ENCODE measurements at places on chromosomes 16 and 17.

DNA sequence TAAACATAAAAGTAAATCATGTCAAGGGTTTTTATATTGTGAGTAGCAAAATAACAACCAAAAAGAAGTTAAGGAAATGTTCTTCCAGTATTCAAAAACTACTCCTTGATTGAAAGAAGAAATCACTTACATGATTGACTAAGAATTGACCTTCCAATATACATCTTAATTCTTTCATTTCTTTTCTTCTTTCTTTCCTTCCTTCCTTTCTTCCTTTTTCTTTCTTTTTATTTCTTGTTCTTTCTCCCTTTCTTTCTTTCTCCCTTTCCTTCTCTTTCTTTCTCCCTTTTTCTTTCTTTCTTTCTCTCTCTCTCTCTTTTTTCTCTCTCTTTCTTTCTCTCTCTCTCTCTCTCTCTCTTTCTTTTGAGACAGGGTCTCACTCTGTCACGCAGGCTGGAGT lies 60.7 kb upstream of the SOX9 start:
- no peak overlapping the region for H3K4me3 ChIP-seq
- DNase-seq, result no peak

DNA sequence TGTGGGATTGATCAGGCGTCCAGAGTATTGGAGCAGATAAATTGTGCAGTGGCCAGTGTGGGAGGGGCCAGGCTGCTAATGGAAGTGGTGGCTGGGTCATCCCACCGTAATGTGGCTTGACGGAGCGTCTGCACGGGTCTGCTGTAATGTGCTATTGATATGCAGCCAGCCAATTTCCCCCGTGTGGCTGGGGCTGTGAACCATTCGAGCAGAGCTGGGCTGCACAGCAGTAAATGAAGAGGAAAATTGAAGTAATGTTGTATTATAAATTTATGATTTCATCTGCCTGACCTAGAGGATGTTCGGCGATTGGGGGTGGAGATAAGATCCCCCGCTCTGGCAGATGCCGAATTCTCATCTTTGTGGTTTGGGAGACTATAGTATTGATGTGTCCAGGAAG lies 121.5 kb downstream of the CCDC182 start:
- peaks cover 12% of the 10 kb centered on the region for H3K36me3 ChIP-seq
- no peak for DNase-seq
- no peak overlapping the region for H3K27ac ChIP-seq
- H3K4me1 ChIP-seq, result no peaks in the 10 kb centered on the region

GRCh38 chr16:4749700-4750257 lies 15.4 kb downstream of the DNAAF8 start:
- H3K4me1 ChIP-seq, result no peaks in the 10 kb centered on the region
- peaks cover 36% of the 10 kb centered on the region for H3K36me3 ChIP-seq
- no peaks in the 10 kb centered on the region for H3K27me3 ChIP-seq

- peaks cover 61% of the 10 kb centered on the region for H3K4me1 ChIP-seq
- peaks cover 46% of the 10 kb centered on the region for H3K27me3 ChIP-seq
- H3K27ac ChIP-seq, result no peak overlapping the region
- no peak for DNase-seq
- H3K36me3 ChIP-seq, result no peaks in the 10 kb centered on the region
Observed at GRCh38 chr17:42675965-42676423, 800 bp downstream of the PLEKHH3 start.

DNA sequence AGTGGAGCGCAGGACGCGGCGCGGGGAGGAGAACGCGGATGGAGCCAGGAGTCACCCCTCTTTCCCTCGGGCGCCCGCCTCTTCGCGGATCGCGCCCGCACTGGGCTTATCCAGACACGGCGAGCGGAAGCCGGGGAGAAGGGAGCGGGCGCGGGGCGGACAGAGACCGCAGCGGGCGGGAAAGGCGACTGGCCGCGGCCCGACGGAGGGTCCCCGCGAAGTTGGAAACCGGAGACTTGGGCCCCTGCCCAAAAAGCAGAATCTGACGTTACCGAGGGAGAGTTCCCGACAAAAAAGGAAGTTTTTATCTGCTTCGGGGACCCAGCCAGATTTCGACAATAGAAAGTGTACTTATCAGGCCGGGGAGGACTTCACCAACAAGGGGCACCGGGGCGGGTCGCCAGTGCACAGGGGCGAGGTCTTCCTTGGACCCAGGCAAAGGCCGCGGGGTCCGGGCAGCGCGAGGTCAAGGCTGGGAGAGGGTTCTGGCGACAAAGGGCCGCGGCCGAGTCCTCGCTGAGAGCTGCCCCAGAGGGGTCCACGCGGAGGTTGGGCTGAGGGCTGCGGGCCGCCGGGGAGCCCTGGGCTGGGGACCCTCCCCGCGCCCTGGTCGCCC lies 519 bp downstream of the ST6GALNAC2 start:
- H3K4me1 ChIP-seq, result peaks cover 19% of the 10 kb centered on the region
- H3K27me3 ChIP-seq, result peaks cover 19% of the 10 kb centered on the region
- no peak for DNase-seq
- no peaks in the 10 kb centered on the region for H3K36me3 ChIP-seq
- H3K4me3 ChIP-seq, result peak overlapping the region; percentile 72

DNA sequence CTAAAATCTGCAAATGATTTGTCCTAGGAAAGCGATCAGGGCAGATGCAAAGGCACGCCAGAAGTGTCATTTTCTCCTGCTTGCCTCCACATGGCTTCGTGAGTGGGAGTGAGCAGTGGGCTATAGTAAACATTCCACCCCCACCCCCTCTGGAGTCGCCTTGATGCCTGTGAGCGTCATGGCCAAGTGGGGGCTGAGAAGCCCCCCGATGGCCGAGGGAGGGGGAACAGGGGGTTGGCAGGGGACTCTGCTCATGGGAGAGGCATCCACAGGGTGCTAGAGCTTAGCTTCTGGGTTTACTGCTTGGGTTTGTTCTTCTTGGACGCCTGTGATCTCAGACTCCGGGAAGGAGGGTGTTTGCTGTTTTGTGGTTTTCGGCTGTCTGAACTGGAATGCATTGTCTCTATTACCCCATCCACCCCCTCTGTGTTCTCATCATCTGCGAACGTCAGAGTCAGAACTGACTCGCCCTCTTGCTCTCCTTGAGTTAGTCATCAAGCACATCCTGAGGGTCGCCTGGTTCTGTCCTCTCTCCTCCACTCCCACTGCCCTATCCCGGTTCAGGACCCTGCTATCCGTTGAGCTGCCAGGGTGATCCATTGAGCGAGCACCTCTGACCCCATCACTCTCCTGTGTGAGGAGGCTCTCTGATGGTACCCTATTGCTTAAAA lies 15.4 kb downstream of the TNS4 start:
- H3K4me1 ChIP-seq, result peaks cover 29% of the 10 kb centered on the region
- no peak overlapping the region for H3K27ac ChIP-seq
- DNase-seq, result peak; percentile 6
- no peaks in the 10 kb centered on the region for H3K36me3 ChIP-seq

- H3K4me3 ChIP-seq, result no peak overlapping the region
- no peak for DNase-seq
- no peak overlapping the region for H3K27ac ChIP-seq
- H3K27me3 ChIP-seq, result no peaks in the 10 kb centered on the region
- H3K4me1 ChIP-seq, result no peaks in the 10 kb centered on the region
Observed at GRCh38 chr16:73204359-73205152, 156.6 kb upstream of the ZFHX3 start.

DNA sequence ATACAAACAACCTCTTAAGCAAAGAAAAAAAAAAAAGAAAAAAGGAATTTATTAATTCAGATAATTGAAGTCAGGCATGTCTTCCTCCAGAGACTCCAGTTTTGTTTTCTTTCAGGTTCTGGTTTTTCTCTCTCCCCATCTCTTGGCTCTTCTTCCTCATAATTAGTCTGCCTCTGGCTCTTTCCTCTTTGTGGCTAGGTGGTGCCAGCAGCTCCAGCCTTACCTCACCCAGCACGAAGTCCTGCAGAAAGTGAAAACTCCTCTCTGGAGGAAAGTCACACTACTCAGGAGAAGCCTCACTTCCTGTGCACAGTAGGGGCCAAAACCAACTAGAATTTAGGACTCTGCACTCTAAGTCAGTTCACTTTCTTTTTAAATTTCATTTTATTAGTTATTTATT lies 10.3 kb upstream of the NFAT5 start:
- H3K27ac ChIP-seq, result no peak overlapping the region
- no peaks in the 10 kb centered on the region for H3K36me3 ChIP-seq
- no peaks in the 10 kb centered on the region for H3K27me3 ChIP-seq
- H3K4me3 ChIP-seq, result no peak overlapping the region
- no peak for DNase-seq

DNA sequence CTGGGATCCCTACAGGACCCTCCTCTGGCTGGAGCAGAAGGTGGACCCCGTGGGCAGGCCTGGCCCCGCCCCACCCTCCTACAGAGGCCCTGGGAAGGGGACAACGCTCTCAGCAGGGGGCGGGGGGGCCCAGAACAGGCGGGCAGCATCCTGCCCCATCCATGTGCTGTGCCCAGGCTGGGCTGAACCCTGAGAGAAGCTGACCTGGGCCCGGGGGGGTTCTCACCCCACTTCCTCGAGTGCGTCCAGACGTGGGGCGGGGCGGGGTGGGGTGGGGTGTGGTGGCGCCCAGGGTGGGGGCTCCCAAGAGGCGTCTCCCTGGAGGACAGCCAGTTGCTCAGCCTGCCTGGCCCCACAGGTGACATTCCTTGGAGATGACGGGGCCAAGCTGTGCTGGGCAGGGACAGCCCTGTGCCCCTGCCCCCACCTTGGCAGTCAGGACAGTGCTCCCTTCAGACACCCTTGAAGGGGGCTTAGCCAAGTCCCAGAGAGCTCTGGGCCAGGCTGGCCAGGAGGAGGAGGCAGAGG lies 390 bp upstream of the UNC13D start:
- H3K27ac ChIP-seq, result peak overlapping the region; percentile 91
- peaks cover 37% of the 10 kb centered on the region for H3K4me1 ChIP-seq
- peaks cover 51% of the 10 kb centered on the region for H3K36me3 ChIP-seq
- H3K4me3 ChIP-seq, result peak overlapping the region; percentile 93

GRCh38 chr16:81014672-81015071 lies 7.7 kb downstream of the CENPN start:
- no peak overlapping the region for H3K27ac ChIP-seq
- no peaks in the 10 kb centered on the region for H3K27me3 ChIP-seq
- no peaks in the 10 kb centered on the region for H3K36me3 ChIP-seq
- no peak overlapping the region for H3K4me3 ChIP-seq
- no peaks in the 10 kb centered on the region for H3K4me1 ChIP-seq

GRCh38 chr16:56889206-56889605 lies 24.2 kb downstream of the SLC12A3 start:
- no peak overlapping the region for H3K4me3 ChIP-seq
- no peaks in the 10 kb centered on the region for H3K27me3 ChIP-seq
- H3K27ac ChIP-seq, result no peak overlapping the region
- H3K4me1 ChIP-seq, result no peaks in the 10 kb centered on the region

- peaks cover 20% of the 10 kb centered on the region for H3K4me1 ChIP-seq
- no peaks in the 10 kb centered on the region for H3K36me3 ChIP-seq
- H3K27me3 ChIP-seq, result peaks cover 46% of the 10 kb centered on the region
- no peak overlapping the region for H3K27ac ChIP-seq
- H3K4me3 ChIP-seq, result peak overlapping the region; percentile 57
Observed at GRCh38 chr17:43547189-43547550, 1.0 kb upstream of the ETV4 start.

DNA sequence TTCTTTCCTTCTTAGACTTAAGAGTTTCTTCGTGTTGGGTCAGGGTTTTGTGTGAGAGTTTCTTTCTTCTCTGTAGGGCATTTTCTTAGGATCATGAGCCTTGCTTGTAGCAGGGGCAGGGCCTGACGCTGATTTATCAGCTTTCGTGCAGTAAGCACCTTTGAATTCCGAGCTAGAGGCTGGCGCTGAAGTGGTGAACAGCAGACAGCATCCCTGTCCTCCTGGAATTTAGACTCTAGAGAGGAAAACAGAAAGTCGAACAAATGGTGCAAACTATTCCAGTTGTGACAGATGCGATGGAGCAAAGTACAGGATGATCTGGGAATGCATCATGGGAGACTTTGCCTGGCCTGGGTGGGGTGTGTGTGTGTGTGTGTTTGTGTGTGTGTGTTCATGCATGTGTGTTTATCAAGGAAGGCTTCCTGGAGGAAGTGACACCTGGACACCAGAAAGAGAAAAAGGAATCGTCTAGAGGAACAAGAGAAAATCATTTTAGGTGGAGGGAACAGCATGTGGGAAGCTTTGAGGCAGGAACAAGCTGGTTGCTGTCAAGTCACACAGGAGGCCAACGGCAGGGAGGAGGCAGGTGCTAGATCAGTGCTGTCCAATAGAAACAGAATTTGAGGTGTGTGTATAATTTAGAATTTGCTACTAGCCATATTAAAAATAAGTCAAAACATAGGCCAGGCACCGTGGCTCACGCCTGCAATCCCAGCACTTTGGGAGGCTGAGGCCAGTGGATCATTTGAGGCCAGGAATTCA lies 60.2 kb downstream of the WWP2 start:
- no peak overlapping the region for H3K4me3 ChIP-seq
- no peak for DNase-seq
- no peaks in the 10 kb centered on the region for H3K4me1 ChIP-seq
- H3K27me3 ChIP-seq, result no peaks in the 10 kb centered on the region
- H3K36me3 ChIP-seq, result peaks cover 11% of the 10 kb centered on the region

DNA sequence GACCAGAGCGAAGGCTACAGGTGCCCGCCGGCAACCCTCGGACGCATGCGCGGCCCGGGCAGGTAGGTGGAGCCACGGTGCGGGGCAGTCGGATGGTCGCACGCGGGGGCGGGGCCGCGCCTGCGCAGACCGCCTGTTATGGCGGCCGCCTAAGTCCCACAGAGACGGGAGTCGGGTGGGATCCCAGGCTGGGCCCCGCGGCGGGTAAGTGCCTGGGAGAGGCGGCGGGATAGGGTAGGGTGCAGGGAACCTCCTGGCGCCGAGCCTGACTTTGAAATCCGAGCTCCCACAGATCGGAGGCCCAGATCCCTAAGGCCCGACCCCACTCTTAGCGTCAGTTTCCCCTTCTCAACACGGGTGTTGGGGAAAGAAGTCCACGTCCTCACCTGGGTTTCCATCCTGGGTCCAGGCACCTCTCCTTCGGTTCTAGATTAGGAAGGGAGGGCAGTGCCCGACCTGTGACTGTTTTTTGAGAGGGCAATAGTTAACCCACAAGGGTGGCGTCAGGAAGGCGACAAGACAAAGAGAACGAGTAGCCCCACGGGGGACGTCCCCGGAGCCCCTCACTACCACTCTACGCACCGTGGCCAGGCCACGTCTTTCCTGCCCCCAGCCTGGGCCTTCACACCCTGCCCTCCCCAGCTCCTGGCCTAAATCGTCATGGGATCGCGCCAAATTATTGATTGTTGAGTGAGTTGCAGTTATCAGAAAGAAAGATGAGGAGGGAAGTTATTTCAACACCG lies at the start of gene METTL22:
Gene METTL22 (plus strand): TSS at position 127 of the 743 bp plus-strand sequence. CDS start 3,968 bp downstream, outside the sequence.
- DNase-seq, result peak; percentile 91
- no peaks in the 10 kb centered on the region for H3K27me3 ChIP-seq
- H3K4me3 ChIP-seq, result peak within 1 kb of the TSS; percentile 98
- peaks cover 6% of the 10 kb centered on the region for H3K4me1 ChIP-seq
